ENCODE measurements at places on chromosomes 6 and 20.

DNA sequence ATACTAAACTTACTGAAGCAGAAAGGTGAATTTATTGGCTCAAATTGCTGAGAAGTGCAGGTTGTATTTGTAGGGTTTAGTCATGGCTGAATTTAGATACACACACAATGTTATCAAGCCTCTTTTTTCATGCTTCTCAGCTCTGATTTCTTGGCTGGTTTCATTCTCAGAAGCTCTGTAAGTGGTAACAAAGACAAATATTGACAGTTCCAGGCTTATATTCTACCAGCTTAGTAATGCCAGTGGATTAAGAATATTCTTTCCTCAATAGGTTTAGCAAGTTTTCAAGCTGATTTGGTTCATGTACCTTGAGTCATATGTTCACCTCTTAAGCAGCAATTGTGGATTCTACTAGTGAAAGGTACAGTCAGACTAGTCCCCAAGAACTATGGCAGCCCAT lies 52.1 kb upstream of the PKIB start:
- DNase-seq: no peak

GRCh38 chr6:160180706-160181105 lies 59.1 kb downstream of the SLC22A1 start:
- no peak for DNase-seq

DNA sequence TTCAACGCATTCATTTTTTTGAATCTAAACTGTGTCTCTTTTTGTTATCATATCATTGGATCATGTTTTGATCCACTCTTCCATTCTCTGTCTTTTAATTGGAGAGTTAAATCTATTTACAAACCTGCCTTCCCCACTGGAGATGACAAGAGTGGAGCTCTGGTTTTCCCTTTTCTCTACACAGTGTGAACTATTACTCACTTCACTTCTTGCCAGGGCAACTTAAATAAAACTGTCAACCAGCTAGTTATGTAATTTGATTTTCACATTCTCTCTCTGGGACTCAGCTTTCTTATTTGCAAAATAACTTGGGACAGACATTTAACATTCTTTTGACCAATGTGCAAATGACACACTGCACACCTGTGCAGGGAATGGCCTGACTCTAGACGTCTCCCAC lies 230.8 kb upstream of the CST7 start:
- no peak for DNase-seq

- no peak for DNase-seq
Observed at GRCh38 chr6:1598433-1598832, 11.3 kb upstream of the FOXC1 start.

DNA sequence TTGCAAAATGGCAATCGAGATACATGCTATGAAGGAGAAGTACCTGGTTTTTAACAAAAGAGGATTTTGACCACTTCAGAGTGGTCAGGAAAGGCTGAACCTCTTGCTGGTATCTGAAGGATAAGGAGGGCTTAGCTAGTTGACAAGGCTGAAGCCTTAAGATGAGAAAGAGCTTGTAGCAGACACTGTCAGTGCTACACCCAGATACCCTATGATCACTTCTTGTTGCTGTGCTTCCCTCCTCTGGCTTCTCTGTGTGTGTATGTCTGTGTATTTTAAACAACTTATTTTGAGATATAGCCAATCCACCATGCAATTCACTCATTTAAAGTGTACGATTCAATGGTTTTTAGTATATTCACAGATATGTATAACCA lies 38.9 kb upstream of the TGM2 start:
- no peak for DNase-seq

- no peak for DNase-seq
Observed at GRCh38 chr20:4901031-4901818, 100.1 kb downstream of the SLC23A2 start.

DNA sequence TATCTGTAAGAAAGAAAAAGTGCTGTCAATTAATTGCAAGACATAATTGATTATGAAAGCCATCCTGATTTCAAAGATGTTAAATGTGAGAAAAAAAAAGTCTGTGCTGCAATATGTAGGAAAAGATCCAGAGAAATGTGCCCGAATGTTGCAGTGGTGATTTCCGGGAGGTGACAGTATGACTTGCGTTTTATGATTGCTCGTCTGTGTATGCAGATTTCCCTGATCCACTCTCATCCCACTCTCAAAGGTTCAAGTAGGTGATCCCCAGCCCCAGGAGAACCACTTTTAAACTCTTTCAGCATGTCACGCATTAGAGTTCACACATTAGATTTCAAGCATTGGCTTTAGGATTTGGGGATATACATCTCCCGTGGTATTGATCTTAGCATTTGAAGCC lies 57.8 kb downstream of the TPD52L1 start:
- no peak for DNase-seq

- no peak for DNase-seq
Observed at GRCh38 chr6:87641065-87641692, 51.2 kb downstream of the ORC3 start.

DNA sequence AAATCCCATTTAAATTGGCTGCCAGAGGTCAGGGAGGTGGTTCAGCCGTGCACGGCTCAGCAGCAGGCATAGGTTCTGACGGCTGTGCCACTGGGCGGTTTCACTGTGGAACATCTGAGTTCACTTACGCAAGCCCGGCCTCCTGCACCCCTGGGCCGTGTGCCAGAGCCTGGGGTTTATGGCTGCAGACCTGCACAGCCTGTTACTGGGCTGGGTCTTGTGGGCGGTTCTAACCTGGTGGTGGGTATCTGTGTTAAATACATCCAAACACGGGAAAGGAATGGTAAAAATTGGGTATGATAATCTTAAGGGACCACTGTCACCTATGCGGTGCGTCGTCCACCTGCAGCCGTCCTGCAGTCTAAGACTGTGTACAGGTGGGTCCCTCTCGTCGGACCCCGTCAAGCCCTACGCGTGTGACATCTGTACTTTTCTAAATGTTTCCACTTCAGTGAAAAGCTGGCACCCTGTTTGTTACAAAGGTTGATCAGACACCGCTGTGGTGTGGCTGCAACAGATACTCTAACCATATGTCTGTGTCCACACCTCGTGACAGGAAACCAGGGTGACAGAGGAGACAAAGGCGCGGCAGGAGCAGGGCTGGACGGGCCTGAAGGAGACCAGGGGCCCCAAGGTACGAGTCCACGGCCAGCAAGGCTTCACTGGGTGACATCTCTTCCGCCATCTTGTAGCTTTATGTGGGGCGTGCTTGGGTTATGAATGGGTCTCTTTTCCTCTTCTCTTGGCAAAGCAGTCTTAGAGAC lies 21.5 kb downstream of the COL9A3 start:
- no peak for DNase-seq

DNA sequence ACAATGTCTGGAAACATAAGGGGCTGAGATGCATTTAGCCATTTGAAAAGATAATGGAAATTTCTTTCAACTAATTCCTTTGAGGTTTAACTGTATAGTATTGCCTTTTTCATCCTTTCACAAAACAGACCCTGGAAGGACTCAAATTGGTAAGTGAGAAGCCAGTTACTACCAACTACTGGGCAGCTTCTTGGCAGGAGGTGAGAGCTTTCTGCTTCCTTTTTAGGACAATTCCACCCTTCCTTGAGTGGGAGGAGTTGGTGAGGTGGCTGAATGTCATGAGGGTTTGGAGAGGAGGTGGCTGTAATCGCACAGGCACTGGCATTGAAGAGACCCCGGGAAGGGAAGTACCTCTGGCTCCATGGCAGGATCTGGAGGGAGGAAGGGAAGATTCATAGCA lies 341.1 kb downstream of the NRN1 start:
- no peak for DNase-seq
